ENCODE measurements at places on chromosomes 6 and 20.

DNA sequence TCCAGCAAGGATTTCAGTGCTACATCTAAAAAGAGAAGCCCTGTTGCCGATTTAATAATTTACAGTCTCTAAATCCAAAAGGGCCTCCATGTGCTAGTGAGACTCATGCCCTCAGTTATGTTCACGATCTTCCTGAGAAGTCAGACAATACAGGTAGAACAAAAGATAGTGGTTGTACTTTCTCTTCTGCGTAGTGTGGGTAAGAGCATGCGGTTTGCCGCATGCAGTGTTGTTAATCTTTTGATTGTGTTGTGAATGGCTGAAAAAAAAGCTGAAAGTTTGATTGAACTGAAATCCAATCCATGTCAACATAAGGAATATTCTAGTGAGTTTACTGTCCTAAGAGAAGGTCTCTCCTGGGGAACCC lies 74.8 kb upstream of the AGPAT4 start:
- no peak for DNase-seq

DNA sequence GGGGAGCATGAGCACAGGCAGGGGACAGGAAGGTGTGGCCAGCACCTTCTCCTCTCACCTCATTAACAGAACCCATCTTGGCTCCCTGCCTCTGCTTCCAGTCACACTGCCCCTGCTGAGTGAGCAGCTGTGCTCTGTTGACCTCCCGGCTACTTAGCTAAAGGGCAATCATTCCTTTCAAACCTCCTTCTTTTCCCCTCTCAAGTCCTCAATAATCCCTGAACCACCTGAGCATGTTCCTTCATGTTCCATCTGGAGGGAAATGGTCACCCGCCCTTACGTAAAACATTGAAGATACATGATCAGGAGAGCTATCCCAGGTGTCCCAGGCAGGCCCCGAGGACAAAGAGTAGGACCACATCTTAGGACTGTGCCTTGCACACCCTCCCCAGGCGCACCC lies 21.7 kb upstream of the MRPS10 start:
- DNase-seq, result no peak

GRCh38 chr20:34904202-34904621 lies 27.8 kb downstream of the ACSS2 start:
- DNase-seq, result no peak

DNA sequence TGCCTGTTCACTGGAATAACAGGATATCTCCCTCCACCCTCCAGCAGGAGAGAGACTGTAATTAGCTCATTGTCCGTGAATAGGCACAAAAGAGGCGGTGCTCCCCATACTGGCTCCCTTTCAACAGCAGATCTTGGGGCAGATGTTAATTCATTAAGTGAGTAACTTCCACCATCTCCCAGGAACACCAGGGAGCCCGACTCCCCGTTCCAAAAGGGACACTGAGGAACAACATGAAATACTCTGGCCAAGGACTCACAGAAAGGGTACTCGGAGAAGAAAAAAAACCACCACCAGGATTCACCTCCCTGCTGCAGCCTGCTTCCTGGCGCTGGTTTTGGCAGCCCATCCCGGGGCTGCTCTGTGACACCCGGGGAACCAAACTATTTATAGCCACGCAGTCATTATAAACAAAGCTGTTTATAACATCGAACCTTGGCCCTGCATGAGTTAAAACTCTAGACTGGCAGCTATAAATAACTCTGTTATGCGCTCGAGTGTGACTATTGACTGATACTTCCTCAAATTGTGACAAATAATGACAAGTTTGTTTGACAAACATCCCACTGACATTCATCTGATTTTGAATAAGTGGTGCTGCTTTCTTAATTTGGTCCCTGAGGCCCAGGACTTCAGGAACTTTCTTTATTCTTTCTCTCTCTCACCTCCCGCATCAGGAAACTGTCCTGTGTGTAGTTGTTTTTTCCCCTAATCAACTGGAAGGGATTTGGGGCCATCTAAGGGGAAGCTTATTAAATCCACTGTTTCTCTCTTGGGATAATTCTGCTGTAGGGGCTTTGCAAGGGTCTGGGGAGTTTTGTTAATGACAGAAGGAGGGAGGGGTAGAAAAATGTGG lies 521.6 kb downstream of the CD83 start:
- DNase-seq, result peak; percentile 46

GRCh38 chr6:43223175-43223574 lies 6.1 kb downstream of the DNPH1 start:
- DNase-seq, result no peak

DNA sequence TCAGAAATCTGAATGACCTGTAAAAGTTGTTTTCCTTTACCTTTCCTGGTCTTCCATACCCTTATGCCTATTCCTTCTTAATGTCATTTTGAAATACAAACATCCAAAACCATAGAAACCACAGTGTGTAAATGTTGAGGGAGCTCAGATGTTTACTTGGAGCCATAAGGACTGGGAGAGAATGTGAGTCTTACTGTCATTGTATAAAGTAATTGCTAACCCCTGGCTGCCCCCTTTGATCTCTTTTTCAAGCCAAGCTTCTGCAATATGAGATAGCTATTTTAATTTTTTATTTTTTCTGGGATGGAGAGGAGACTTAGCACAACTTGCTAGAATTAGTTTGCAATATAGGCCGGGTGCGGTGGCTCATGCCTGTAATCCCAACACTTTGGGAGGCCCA lies 124.4 kb upstream of the AKIRIN2 start:
- DNase-seq, result peak; percentile 76

- no peak for DNase-seq
Observed at GRCh38 chr20:53672484-53673129, 79.0 kb upstream of the ZNF217 start.

DNA sequence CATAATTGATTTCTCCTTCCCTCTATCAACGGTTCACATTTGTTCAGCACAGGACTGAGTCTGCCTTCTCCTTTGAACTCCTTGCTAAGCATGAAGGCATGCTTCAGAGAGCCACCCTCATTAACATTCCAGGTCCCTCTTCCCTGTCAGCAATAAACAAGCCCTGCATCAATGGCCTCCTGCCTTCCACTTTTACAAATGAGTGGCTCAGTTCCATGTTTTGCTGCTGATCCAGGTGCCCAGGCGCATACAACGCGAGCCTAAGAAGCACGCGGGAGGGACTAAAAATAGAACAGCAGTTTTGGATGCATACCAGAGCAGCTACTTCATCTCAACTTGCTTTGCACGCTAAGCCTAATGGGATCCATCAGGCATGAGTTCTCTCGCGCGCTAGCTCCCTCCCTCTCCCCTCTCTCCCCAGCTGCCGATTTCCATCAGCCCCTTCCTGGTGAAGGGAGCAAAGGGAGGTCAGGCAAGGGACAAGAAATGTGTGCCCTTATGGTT lies 53.4 kb downstream of the TRAF3IP2 start:
- peak; percentile 92 for DNase-seq

DNA sequence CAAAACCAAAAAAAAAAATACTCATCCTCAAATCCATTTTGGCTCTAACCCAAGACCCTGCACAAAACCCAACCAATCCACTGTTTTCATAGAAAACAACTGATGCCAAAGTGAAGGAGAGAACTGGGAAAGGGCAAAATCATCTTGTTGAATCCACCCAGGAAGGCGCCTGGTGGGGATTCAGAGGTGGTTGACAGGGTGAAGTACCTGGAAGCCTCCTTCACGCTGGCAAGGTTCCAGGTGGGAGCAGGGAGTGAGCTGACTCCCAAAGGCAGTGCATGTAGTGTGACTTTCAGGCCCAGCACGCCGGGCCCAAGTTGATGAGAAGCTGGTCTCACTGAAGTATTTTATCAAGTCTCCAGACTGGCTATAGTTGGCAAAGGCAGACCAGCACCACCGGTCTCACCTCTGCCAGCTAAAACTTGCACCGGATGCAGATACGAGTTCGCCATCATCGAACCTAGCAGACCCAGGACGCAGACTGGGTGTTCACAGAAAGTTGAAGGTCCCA lies 16.5 kb downstream of the PPP1R10 start:
- DNase-seq, result peak; percentile 46

DNA sequence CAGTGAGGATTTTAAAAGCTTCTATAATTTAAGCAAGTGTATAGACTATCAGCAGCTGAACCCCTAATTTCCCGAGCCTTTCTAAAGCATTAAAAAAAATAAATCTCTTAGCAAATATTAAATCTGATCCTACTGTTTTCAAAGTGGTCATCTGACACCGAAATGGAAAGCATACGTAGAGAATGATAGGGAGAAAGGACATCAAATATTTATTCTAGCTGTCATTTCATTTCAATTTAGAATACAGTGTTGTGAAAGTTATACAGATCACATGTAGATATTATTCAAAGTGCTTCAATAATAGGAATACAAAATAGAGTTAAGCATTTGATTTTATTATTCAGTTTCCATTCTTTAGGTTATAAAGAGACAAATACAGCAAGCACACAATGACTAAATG lies 61.9 kb upstream of the PKIB start:
- DNase-seq, result no peak

GRCh38 chr6:44650495-44650894 lies 263.0 kb downstream of the CDC5L start:
- DNase-seq, result no peak

- DNase-seq, result no peak
Observed at GRCh38 chr6:37690964-37691735, 6.5 kb downstream of the MDGA1 start.

GRCh38 chr20:48384147-48384818 lies 443.5 kb downstream of the PREX1 start:
- DNase-seq, result no peak

DNA sequence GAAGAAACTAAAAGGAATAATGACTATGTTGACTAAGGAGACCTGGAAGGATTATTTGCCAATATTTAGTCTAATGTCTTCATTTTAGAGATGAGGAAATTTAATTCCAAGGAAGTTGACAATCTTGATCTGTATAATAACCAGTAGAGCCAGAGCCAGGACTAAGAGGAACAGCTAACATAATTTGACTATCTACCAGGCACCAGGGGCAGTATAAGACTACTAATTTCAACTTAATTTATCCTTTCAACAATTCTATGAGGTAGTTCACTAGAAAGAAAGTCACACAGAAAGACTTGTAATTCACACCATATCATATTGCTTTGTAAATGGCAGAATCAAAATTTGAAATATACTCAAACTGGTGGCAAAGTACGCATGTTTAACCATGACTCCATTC lies 273.0 kb upstream of the STXBP5 start:
- no peak for DNase-seq

- DNase-seq, result no peak
Observed at GRCh38 chr6:112881027-112881426, 533.9 kb downstream of the RFPL4B start.

- no peak for DNase-seq
Observed at GRCh38 chr20:23024701-23025100, 10.4 kb upstream of the SSTR4 start.

DNA sequence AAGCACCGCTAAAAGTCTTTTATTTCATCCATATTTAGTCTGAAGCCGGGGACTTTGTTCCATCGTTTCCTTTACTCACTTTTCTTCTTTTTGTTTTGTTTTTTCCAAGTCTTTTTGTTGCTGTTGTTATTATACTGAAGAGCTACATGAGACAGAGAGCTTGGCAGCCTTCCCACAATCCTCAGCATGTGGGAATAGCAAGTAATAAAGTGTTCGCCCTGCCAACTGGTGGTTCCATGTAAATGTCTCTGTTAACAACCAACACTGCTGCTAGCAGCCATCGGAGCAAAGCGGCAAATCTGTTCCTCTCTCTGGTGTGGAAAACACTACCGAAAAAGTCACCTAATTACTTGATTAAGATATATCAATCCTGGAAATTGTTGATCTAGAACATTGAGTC lies 437.8 kb upstream of the ID4 start:
- peak; percentile 33 for DNase-seq

DNA sequence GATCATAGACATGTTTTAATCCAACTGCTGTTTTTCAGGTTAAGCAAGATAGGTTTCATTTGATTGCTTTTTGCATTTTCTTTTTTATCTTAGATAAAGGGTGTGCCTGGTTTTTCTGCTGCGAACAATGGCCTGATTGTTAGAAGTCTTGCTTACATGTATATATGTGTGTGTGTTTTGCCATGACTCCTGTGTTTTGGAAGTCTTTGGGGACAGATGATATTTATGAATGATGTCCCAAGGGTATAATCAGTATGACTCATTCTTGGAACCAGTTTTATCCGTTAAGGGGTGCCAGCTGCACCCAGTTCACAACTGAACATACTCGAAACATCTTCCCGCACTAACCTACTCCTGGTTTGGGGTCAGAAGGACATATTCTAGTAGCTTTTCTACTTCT lies 230.1 kb upstream of the SUPT3H start:
- DNase-seq, result no peak

Measured in femur (tissue), 1 donor.